ENCODE measurements at places on chromosomes 11 and 22. TPM values are rescaled to one million over a fixed set of nuclear protein-coding genes. Genes with fewer than 3 reads are reported as not detected.

DNA sequence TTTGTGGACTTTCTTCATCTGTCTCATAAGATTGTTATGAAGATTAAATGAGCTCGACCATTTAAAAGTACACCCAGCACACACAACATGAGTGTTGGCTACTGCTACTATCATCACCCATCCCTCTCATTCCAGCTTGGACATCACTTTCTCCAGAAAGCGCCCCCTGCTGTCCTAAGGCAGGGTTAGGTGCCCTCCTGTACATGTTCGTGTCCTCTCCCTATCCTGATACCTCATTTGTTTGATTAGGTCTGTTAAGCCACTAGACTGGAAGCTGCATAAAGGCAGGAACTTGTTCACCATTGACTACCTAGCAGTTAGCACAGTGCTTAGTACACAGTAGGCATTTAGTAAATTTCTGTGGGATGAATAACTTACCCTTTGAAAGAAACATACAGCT is 85.5 kb downstream of the ENTHD1 start:
- no peak for DNase-seq

- no peak for DNase-seq
Observed at GRCh38 chr11:68160100-68160695, 39.0 kb upstream of the CHKA start.

ARHGAP20 gene
- 0.19 TPM for total RNA-seq

SCN4B gene
- total RNA-seq, result 17.0 TPM

DNA sequence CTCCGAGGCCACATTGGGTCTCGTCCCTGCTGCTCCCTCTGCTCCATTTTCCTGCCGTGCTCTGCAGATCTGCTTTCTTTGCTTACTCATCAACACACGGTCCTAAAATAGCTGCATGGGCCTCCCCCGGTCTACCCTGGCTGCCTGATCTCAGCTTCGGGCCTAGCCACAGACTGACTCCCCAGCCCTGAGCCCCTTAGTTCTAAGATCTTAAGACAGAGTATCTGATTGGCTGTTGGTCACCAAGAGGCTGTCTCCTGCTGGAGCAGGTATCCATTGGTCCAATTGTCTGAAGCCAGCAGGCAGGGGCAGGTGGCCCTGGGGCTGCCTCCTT is 53.7 kb upstream of the NECTIN1 start:
- DNase-seq, result no peak

ARFGAP2 gene
- total RNA-seq, result 72.3 TPM

DNA sequence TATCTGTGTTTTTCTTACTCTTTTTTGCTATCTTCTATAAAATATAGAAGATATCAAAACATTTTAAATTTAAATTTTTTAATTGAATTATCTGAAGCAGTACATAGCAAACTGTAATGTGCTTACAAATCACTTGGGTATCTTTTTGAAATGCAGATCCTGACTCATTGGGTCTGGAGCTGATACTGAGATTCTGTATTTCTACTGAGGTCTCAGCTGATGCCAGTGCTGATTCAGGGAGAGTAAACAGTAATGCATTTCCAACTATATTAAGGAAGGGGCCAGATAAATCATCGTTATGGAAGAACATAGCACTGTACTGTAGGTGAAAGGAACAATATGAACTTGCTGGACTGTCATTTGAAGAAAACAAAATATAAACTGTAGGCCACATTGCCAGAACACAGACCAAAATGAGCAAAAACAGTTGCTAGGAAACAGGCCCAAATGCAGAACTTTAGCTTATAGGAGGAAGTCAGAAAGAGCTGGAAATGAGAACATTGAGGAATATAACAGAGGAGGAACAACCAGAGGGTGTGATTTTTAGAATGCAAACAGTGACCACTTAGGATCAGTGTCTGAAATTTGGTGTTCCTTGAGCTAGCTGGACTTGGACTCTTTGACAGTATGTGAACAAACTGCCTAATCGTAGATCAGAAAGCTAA is 3.3 kb downstream of the ARL14EP start:
- DNase-seq, result no peak

- no peak for DNase-seq
Observed at GRCh38 chr22:42368379-42369249, 63.6 kb downstream of the NFAM1 start.
